ENCODE measurements at places on chromosomes 12 and 14.

- DNase-seq = no peak
Measured at GRCh38 chr12:115341442-115341841, 657.5 kb upstream of the TBX3 start.

GRCh38 chr14:38389681-38390080, 133.8 kb upstream of the CLEC14A start:
- DNase-seq = no peak

DNA sequence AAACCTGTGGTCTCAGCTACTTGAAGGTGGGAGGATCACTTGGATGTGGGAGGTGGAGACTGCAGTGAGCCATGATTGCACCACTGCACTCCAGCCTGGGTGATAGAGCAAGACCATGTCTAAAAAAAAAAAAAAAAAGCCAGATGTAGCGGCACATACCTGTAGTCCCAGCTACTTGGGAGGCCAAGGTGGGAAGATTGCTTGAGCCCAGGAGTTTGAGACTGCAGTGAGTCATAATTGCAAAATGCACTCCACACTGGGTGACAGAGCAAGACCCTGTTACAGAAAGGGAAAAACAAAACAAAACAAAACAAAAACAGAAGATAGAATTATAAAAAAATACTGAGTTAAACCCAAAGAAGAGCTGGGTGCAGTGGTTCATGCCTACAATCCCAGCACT, 29.1 kb upstream of the APOF start:
- no peak for DNase-seq

DNA sequence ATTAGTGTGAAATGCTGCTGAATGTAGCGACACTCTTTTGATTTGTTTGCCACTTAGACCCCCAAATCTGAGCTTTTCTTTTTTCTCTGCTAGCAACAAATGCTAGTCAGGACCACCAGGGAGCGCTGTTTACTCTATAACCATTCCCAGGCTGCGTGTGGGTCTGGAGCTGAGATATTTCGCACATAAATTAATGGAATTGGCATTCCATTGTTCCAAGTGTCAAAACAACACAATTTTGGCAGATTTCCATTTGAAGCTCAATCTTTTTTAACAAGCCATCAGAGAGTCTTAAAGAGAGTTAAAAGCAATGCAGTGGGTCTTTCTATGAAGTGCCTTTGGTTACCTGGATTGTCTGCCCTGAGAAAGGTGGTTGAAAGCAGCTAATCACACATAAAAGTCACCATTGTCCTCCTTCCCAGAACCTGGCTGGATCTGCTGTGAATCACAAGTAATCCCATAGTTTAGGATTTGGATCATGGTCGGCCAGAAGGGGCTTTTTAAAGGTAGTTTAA, 7.4 kb upstream of the TMEM132C start:
- DNase-seq = no peak

DNA sequence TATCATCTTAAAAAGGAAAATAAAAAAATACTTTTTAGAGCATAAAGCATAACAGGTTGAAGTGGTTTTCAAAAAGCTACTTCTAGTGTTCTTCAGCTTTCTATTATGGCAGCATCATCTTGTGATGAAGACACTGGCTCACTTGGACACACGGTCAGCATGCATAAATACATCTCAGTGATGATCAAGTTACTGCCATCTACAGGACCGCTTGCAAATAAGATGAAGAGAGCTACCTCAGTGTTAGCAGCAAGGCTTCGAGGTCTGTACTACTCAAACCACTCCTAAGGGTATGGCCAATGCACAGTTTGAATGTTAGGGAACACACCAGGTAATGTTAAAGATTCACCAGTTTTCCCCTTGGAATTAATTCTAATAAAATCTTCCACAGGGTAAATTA, 58.8 kb downstream of the GALC start:
- DNase-seq = no peak

GRCh38 chr12:20557096-20557495, 138.0 kb upstream of the SLCO1C1 start:
- no peak for DNase-seq

GRCh38 chr14:76876076-76876475, 49.9 kb downstream of the LRRC74A start:
- no peak for DNase-seq
